ENCODE measurements at places on chromosomes 2 and 18. TPM values are rescaled to one million over a fixed set of nuclear protein-coding genes. Genes with fewer than 3 reads are reported as not detected.

DNA sequence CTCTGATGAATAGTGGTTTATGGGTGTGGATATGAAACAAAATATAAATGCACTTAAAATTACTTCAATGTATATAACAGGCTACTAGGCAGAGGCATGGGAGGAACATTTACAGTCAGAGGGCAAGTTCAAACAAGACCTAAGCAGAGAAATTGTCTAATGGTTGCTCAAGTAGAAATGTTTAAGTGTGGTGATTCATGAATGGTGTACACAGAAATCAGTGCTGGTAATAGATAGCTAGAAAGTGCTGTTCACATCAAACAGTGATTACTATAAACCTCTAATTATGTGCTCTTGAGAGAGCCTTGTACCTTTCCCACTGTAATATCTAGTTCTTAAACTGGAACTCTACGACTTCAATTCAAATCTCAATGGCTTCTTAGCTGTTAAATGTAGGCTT, 485.1 kb downstream of the NRXN1 start:
- no peaks in the 10 kb centered on the region for H3K27me3 ChIP-seq
- no peak overlapping the region for H3K27ac ChIP-seq

CTIF gene
- total RNA-seq = 26.1 TPM

DNA sequence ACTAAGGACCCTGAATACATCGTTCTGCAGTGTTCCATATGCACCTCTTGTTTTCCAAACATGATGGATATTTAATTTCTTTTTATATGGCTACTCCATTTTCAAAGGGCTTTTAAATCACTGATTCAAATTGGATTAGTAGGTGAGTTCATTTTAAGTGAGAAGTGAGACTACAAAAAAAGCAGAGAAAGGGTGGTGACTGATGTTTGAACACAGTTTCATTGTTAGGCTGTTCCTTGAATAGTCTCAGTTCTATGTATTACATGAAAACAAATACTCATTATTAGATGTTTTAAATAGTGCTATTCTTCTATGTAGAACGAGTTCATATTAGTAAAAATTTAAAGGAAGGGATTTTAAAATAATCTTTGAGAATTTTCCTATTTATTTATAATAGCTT, 72.7 kb upstream of the STON1 start:
- no peaks in the 10 kb centered on the region for H3K4me1 ChIP-seq
- DNase-seq = no peak
- H3K27me3 ChIP-seq = no peaks in the 10 kb centered on the region
- H3K27ac ChIP-seq = no peak overlapping the region
- H3K4me3 ChIP-seq = no peak overlapping the region
- H3K36me3 ChIP-seq = no peaks in the 10 kb centered on the region

DNA sequence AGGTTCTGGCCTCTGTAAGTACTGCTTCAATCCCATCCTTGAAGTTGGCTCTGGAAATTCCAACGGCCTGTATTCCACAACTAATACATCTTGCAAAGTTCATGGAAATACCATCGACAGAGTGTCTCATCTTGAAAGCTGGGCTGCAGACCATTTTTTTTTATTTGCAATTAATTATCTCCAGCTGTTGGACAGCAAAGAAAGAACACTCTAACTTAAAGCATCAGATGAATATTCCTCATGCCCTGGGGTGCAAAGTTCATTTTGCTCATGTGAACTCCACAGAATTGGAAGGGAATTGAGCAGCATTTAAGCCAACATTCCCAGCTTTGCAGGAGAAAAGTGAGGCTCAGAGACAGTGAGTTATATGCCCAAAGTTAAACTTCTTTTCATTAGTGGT, 96.5 kb upstream of the PIEZO2 start:
- no peak overlapping the region for H3K4me3 ChIP-seq
- DNase-seq = no peak
- H3K27ac ChIP-seq = no peak overlapping the region
- no peaks in the 10 kb centered on the region for H3K27me3 ChIP-seq
- no peaks in the 10 kb centered on the region for H3K36me3 ChIP-seq

DNA sequence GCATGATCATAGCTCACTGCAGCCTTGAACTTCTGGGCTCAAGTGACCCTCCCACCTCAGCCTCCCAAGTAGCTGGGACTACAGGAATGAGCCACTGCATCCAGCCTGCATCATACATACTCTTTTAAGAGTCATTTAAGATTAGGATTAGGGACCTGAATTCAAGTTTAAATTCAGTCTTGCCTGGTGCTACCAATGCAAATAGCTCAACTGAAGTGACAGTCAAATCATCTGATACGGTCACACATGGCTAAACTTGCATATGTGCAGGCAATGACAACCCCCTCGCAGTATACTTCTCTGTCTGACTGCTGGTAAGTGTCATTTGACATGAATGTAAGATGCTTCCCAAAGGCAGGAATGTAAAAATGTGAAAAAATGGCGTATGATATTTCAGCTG, 31.8 kb upstream of the TMEM131 start:
- peaks cover 11% of the 10 kb centered on the region for H3K4me1 ChIP-seq
- no peaks in the 10 kb centered on the region for H3K27me3 ChIP-seq
- DNase-seq = peak; percentile 30
- no peaks in the 10 kb centered on the region for H3K36me3 ChIP-seq
- no peak overlapping the region for H3K4me3 ChIP-seq

MOGAT1 gene
- total RNA-seq = not detected

GRCh38 chr2:16138811-16139662, 198.7 kb downstream of the MYCN start:
- no peaks in the 10 kb centered on the region for H3K4me1 ChIP-seq
- DNase-seq = no peak
- H3K36me3 ChIP-seq = no peaks in the 10 kb centered on the region
- H3K27me3 ChIP-seq = no peaks in the 10 kb centered on the region

DNA sequence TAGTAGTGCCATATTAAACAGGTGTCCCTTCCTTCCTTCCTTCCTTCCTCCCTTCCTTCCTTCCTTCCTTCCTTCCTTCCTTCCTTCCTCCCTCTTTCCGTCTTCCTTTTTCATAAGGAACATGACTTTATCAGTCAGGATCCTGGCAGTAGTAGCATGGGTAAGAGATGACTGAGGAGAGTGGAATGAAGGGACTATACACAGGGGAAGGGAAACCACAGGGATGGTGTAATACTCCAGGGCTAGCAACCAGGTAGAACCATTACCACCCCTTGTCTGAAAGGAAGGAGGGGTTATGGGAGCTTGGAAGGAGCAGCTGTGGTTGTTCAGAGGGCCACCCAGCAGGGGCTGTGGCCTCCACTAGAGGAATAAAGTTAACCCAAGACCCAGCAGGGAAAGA, 23.2 kb upstream of the KDM3A start:
- no peak overlapping the region for H3K4me3 ChIP-seq
- H3K27ac ChIP-seq = no peak overlapping the region
- H3K4me1 ChIP-seq = no peaks in the 10 kb centered on the region
- no peaks in the 10 kb centered on the region for H3K36me3 ChIP-seq
- DNase-seq = no peak

DNA sequence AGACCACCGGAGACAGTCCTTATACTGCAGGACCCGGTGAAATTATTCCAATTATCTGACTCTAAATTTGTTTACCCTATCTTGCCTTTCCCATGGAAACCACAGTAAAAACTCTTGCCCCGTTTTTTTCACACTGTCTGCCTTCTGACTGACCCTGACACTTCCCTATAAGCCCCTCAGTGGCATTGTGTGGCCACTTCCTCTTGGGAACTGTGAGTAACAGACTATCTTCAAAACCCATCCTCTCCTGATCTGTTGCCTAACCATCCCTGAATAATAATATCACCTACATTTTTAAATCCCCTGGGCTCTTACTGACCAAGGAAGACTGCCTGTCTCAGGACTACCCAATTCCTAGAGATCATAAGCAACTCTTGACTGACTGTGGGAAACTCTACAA, 42.6 kb upstream of the RNF152 start:
- no peak overlapping the region for H3K27ac ChIP-seq
- no peaks in the 10 kb centered on the region for H3K36me3 ChIP-seq
- H3K4me3 ChIP-seq = no peak overlapping the region
- DNase-seq = no peak
- H3K27me3 ChIP-seq = no peaks in the 10 kb centered on the region

SDC1 gene
- 25.6 TPM for total RNA-seq

- DNase-seq = no peak
- no peaks in the 10 kb centered on the region for H3K27me3 ChIP-seq
- H3K4me1 ChIP-seq = no peaks in the 10 kb centered on the region
- no peaks in the 10 kb centered on the region for H3K36me3 ChIP-seq
- H3K27ac ChIP-seq = no peak overlapping the region
- H3K4me3 ChIP-seq = no peak overlapping the region
These were observed 26.1 kb downstream of the SLC20A1 start for GRCh38 chr2:112671801-112672200.

DNA sequence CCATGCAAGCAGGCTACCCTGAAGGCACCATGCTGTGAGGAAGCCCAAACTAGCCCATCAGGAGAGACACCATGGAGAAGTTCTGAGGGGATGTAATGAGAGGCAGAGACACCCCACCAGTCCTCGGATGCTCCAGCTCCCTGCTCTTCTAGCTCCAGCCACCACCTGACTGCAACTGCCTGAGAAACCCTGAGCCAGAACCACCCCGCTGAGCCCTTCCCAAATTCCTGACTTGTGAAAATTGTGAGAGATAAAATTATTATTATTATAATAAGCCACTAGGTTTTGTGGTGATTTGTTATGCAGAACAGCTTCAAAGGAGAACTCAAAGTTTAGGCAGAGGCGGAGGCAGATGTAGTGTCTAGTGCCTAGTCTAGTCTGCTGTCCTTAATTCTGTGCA, 67.1 kb upstream of the HK2 start:
- H3K4me3 ChIP-seq = no peak overlapping the region
- no peak for DNase-seq
- no peaks in the 10 kb centered on the region for H3K27me3 ChIP-seq
- no peaks in the 10 kb centered on the region for H3K36me3 ChIP-seq
- no peak overlapping the region for H3K27ac ChIP-seq
- no peaks in the 10 kb centered on the region for H3K4me1 ChIP-seq

- H3K4me3 ChIP-seq = no peak overlapping the region
- H3K27me3 ChIP-seq = no peaks in the 10 kb centered on the region
- H3K36me3 ChIP-seq = no peaks in the 10 kb centered on the region
- peak overlapping the region; percentile 43 for H3K27ac ChIP-seq
- DNase-seq = no peak
These were observed 54.7 kb downstream of the THADA start for GRCh38 chr2:43541165-43541564.

DNA sequence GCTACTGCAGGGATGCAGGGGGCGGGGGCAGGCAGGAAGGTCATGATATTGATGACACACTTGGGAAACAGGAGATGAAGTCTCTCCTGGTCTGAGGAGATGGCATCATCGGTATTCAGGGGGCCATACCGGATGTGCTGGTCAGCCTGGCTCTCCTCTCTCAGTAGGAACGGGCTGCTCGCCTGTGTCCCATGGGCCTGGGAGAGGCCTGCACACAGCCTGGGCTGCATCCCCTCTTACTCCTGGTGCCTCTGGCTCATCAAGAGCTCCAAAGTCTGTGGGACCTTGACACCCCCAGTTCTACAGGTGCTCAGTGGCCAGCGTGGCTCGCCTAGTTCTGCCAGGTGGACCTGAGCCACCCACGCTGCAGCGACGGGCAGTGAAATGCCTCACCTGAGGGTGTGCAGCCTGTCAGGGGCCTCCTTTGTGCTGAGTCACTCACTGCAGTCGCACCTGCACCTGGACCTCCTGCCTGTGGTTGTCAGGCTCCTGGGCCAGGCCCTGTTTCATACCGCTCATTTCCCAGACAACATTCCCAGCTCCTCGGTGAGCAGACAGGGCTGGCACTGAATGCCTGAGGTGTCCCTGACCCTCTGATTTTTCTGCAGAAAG, 18.6 kb upstream of the CNDP1 start:
- peaks cover 4% of the 10 kb centered on the region for H3K36me3 ChIP-seq
- no peak for DNase-seq
- H3K27me3 ChIP-seq = no peaks in the 10 kb centered on the region
- peak overlapping the region; percentile 9 for H3K27ac ChIP-seq
- no peaks in the 10 kb centered on the region for H3K4me1 ChIP-seq

GRCh38 chr2:120345608-120346007, 328 bp upstream of the INHBB start:
- no peak overlapping the region for H3K27ac ChIP-seq
- H3K36me3 ChIP-seq = no peaks in the 10 kb centered on the region
- H3K4me1 ChIP-seq = no peaks in the 10 kb centered on the region
- peak overlapping the region; percentile 24 for H3K4me3 ChIP-seq
- no peak for DNase-seq

TSGA10 gene
- 6.7 TPM for total RNA-seq

GRCh38 chr18:79614211-79614955, 65.2 kb upstream of the CTDP1 start:
- DNase-seq = no peak
- H3K36me3 ChIP-seq = no peaks in the 10 kb centered on the region
- no peaks in the 10 kb centered on the region for H3K4me1 ChIP-seq

- H3K36me3 ChIP-seq = peaks cover 96% of the 10 kb centered on the region
- H3K4me3 ChIP-seq = no peak overlapping the region
- no peaks in the 10 kb centered on the region for H3K27me3 ChIP-seq
- peak; percentile 49 for DNase-seq
- H3K4me1 ChIP-seq = no peaks in the 10 kb centered on the region
These were observed 95.0 kb downstream of the DGKD start for GRCh38 chr2:233449081-233449901.

GRCh38 chr2:37827911-37828511, 97.1 kb upstream of the RMDN2 start:
- no peaks in the 10 kb centered on the region for H3K27me3 ChIP-seq
- H3K4me1 ChIP-seq = no peaks in the 10 kb centered on the region
- DNase-seq = no peak
- no peak overlapping the region for H3K27ac ChIP-seq

IL36RN gene
- not detected for total RNA-seq

Measured in Peyer's patch (tissue), 4 donors.